ENCODE measurements at places on chromosomes 1 and 21. TPM values are rescaled to one million over a fixed set of nuclear protein-coding genes. Genes with fewer than 3 reads are reported as not detected.

Gene TRIM63
- total RNA-seq = 4.1 TPM

Gene OR2T11
- not detected for total RNA-seq

Gene GRIK1
- total RNA-seq = 0.19 TPM

GRCh38 chr1:244653439-244654107, 647 bp downstream of the DESI2 start:
- DNase-seq = no peak

DNA sequence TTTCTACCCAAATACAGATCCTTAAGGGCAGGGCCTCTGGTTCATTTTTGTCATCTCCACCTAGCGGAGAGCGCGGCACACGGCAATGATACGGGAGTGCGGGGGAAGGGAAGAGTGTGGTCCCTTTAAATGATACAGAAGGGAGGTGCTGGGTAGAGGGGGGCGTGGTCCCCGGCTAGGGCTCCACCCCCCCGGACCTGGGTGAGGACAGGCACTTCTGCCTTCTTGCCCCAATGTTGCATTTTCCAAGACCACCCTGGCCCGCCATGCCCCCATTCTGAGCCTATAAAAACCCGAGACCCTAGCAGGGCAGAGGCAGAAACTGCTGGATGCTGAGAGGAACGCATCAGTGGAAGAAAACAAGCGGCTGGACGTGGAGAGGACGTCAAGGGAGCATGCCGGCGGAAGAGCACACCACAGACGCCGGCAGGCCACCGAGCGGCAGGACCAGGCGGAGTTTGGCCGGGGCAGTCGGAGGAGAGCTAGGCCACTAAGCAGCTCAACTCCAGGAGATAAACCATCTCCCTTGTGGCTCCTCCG, 30.0 kb downstream of the LRRC3 start:
- no peak for DNase-seq

DNA sequence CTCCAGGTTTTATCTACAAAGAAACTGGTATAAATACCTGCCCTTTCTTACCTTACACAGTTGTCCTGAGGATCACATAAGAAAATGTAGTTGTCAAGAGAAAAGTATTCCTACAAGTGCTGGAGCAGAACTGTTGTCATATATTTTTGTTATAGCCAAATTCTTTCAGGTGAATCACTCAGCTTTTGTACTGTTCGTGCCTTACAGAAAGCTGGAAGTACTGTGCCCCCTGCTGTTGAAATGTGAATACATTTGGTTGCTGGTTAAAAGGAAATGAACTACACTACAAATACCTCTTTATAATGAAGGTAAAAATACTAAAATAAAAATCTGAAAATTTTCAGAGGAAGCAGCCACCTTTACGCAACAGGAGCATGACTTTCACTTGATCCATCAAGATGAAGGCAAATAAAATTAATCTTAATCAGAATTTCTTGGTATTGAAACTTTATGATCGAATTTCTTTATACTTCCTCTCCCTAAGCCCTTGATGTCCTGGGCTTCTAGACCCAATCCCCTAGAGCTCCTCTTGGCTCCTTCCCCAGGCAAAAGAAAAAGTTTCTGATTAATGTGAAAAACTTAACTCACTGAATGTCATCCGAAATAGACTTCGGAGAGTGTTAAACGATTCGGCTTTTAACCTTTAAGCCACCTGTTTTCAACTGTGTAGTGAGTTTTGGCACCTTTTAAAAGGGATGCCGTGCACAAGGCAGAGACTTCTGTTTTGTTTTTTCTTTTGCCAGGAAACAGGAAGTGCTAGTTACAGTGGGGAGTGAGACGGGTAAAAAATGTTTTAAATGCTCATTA, 12.5 kb downstream of the CHML start:
- DNase-seq = no peak
